ENCODE measurements at places on chromosomes 6 and 20.
A peak's percentile ranks its signal among the peaks of the same experiment; 100 is the strongest.

- no peak for DNase-seq
These were observed 43.8 kb upstream of the RSPO4 start for GRCh38 chr20:1045860-1046418.

DNA sequence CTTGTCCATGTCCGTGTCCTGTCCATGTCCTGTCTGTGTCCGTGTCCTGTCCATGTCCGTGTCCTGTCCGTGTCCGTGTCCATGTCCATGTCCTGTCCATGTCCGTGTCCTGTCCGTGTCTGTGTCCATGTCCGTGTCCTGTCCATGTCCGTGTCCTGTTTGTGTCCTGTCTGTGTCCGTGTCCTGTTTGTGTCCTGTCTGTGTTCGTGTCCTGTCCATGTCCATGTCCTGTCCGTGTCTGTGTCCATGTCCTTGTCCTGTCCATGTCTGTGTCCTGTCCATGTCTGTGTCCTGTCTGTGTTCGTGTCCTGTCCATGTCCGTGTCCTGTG lies 55.0 kb upstream of the BHLHE23 start:
- DNase-seq: no peak

DNA sequence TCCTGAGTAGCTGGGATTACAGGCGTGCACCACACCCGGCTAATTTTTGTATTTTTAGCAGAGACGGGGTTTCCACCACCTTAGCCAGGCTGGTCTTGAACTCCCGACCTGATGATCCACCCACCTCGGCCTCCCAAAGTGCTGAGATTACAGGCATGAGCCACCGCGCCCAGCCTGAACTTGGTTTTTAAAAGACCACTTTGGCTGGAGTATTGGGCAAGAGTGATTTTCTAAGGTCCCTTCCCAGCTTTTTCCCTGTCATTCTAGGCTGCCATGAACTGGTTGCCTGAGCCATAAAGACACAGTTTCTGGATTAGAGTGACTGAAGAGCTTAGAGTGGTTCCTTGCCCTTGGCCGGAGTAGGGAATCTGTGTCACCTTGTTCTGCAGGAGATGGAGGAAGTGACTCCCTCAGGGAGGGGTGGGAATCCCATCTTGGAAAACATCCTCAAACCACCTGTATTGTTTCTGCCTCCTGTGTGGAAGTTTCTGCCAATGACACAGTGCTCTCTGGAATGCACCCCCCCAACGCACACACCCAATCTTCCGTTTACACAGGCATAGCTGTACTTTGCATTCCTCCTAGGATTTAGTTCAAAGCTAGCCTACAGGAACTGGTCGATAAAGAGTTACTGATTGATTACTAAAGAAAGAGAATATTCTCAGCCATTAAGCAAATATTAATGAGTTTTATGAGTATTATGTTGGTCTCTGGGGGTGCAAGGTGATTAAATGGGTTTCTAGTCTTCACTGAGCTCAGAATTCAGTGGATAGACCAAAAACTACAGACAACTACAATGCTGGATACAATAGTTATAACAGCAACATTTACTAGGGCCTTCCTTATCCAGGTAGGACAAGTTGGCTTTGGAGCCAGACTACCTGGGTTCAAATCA lies 18.2 kb downstream of the BCL2L1 start:
- DNase-seq: no peak

DNA sequence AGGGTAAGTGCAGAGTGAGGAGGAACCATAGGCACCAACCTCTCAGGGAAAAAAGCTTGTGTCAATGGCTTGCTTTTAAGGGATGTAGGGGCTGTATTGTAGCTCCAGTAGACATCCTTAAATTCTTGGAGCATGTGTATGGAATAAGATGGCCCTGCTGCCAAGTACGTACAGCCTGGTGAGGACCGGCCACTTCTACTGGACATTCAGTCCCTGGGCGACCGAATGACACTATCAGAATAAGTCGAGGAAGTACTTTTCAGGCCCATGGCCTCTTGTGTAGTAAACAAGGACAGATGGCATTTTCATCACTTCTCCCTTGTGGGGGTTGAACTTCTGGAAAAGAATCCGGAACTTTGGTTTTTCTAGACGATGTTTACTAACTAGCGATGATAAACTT lies 32.8 kb downstream of the GFRA4 start:
- DNase-seq: no peak

DNA sequence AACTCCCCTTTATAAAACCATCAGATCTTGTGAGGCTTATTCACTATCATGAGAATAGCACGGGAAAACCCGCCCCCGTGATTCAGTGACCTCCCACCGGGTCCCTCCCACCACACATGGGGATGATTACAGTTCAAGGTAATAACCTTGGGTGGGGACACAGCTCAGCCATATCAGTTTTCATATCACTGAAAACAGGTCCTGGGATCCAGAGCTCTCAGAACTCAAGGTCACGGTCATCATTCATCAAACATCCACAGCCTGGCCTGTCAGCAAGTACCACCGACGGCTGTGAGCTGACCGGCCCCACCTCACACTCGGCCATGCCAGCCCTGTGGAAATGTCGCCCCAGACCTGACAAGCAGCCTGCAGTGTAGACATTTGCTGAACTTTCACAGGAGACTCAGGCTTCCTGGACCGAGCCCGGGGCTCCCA lies 14.1 kb upstream of the FRMD1 start:
- DNase-seq: no peak

DNA sequence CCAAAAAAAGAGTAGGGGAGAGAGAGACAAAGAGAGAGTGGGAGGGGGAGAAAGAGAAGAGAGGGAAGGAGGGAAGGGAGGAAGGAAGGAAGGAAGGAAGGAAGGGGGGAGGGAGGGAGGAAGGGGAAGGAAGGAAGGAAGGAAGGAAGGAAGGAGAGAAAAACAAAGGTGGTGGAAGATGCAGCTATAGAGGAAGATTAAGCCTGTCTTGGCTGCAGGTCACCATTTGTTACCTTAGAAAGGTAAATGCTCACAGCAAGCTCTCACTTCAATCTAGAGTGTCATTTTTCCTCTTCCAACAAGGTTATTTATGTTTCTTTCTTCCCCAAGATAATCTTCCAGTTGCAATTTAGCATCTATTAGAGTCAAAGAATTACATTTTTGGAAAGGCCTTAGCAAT lies 284.0 kb downstream of the PHACTR1 start:
- DNase-seq: no peak

DNA sequence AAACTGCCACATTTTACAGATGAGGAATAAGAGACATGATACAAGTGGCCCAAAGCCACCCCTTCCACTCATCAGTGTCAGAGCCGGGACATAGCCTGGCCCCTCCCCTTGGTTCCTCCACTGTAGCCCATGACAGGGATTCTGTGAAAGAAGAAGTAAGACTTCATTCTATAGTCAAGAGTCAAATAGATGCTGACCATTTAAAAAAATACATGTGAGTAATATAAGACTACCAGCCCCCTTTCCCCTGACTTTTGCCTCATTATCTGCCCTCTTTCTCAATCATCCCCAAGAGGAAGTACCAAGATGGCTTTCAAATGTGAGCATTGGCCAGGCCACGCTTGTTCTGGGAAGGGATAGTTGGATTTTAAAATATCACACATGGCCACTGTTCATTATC lies 57.8 kb upstream of the TAB2 start:
- no peak for DNase-seq

GRCh38 chr6:166747644-166748595 lies 120.9 kb upstream of the RPS6KA2 start:
- DNase-seq: no peak

GRCh38 chr20:57259938-57260921 lies 6.2 kb downstream of the BMP7 start:
- no peak for DNase-seq

GRCh38 chr6:42075159-42075838 lies 25.0 kb downstream of the TAF8 start:
- DNase-seq: peak; percentile 67

GRCh38 chr6:108105571-108105970 lies 31.0 kb upstream of the OSTM1 start:
- no peak for DNase-seq

DNA sequence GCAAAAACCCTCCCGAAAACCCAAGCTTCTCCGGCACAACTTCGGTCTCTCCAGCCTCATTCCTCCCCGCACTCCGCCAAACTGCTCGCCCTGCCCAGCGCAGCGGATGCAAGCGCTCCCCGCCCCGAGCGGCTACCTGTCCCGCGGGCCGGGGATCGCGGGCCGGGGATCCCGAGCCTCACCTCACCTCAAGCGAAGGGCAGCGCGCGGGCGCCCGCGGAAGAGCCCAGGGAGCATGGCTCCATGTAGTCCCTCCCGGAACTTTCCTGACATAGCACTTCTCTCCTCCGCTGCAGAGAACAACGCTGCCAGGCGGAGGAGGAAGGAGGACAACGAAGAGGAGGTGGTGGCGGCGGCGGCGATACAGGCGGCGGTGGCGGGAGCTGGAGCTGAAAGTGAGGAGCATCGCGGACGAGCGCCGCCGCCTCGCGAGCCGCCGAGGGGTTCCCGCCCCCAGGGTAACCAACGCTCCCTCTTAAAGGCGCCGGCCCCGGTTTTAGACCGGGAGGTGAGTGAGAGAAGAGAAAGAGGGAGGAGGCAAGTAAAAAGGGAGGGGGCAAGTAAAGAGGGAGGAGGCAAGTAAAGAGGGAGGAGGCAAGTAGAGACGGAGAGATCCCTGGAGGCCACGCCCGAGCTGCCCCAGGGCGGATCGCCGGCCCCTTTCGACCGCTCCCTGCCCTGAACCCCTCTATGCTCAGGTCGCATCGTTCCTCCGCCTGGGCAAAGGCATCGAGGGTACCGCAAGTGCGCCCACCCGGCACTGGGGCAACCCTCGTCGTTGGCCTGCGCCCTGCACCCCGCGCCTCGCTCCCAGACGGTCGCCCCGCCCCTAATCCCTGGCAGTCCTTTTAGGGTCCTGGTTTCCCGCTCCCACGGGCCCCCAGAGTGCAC lies at the start of gene GPR63:
TSS of gene GPR63 (minus strand) at position 397 of the 891 bp plus-strand sequence. CDS start 37,746 bp downstream, outside the sequence.
- DNase-seq: peak; percentile 69

- no peak for DNase-seq
These were observed 701 bp downstream of the RFX6 start for GRCh38 chr6:116877743-116878142.

GRCh38 chr6:46044881-46045617 lies 29.4 kb upstream of the CLIC5 start:
- no peak for DNase-seq

- DNase-seq: no peak
These were observed 10.3 kb downstream of the PPP1R14C start for GRCh38 chr6:150152891-150153876.

- DNase-seq: peak; percentile 77
These were observed 11.0 kb downstream of the ALDH8A1 start for GRCh38 chr6:134938896-134939295.

DNA sequence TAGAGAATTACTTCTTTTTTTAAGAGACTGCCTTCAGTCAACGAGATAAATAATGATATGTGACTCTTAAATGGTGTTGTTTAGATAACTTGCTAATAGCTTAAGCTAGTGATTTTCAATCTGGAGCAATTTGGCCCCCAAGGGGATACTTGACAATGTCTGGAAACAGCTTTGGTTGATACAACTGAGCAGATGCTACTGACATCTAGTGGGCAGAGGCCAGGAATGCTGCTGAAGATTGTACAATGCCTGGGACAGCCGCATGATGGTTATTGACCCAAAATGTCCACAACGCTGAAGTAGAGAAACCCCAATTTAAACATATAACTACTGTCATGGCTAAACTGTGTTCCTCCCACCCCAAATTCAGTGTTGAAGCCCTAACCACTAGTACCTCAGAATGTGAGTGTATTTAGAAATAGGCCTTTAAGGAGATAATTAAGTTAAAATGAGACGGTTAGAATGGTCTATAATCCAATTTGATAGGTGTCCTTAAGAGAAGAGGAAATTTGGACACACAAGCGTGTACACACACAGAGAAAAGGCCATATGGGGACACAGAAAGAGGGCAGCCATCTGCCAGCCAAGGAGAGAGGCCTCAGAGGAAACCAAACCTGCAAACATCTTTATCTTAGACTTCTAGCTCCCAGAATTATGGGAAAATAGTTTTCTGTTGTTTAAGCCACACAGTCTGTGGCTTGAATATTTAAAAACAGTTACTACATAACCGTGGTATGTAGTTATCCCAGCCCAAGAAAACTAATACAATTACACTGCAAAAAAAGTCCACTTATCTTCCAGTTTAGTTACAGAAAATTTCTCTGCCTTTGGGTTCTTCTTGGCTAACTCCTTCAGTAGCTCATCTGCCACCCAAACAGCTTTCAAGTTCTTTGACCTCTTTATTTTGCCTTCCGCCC lies 22.2 kb downstream of the RWDD2A start:
- peak; percentile 46 for DNase-seq

DNA sequence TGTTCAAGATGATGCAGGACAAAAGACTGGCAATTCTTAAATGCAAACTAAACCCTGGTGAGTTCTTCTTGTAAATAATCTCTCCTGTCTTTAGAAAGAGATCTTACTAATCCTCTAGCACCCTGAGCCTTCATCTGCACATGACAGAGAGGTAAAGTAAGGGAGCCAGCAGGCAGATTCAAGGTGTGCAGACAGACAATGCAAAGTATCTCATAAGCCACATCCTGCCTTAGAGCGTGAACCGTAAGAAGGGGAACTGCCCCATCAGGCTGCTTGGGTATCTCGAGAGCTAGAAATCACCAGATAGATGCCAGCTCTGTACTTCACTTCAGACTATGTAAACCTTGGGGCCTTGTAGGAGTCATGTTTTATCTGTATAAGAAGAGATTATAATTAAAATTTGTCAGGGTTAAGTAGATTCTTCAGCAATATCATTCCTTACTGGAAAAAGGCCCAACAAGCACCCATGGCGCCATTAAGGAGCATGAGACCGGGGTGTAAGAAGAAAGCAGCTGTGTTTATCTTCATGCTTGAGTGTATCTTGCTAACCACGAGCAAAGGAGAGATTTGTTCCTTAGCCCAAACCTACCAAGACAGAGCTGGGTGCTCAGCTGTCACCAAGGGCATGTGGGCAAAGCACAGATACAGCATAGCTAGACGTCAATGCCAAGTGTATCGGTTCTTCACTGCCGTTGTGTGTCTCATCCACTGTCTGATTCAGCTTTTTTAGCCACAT lies 24.4 kb downstream of the CNR1 start:
- DNase-seq: no peak

DNA sequence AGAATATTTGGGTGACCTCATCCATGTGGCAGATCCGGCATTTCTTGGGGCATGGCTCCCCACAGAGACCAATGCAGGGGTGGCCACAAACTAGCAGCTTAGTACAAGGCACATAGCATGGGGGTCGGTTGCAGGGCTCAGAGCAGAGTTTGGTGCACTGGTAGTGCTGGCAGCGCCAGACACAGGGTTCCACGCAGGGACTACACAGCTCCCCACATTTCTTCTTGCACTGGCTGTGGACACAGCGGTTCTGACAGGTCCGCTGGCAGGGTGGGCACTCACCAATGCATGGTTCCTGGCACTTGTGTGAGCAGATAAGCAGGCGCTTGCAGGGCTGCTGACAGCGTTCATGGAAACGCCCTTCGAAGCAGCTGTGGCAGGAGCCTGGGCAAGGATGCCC lies 29.1 kb downstream of the DDX27 start:
- no peak for DNase-seq

GRCh38 chr6:78308025-78308424 lies 559.3 kb upstream of the IRAK1BP1 start:
- no peak for DNase-seq

Data from activated naive CD8-positive, alpha-beta T cell treated with anti-CD3 and anti-CD28 coated beads, Interleukin-2, amount 50 U/mL, for 24 hours (primary cell).